ENCODE measurements at places on chromosomes 1 and 21. TPM values are rescaled to one million over a fixed set of nuclear protein-coding genes. Genes with fewer than 3 reads are reported as not detected.

NPHS2 gene
- total RNA-seq: not detected

PGLYRP3 gene
- total RNA-seq: not detected

HTR6 gene
- not detected for total RNA-seq

TPTE gene
- not detected for total RNA-seq

NHLH1 gene
- 0.22 TPM for total RNA-seq

LCE2C gene
- not detected for total RNA-seq

CENPF gene
- total RNA-seq: 213 TPM

XCL2 gene
- not detected for total RNA-seq

PLEKHN1 gene
- total RNA-seq: not detected

DMBX1 gene
- 0.06 TPM for total RNA-seq

CD48 gene
- not detected for total RNA-seq

HSPB7 gene
- total RNA-seq: not detected

KLHL21 gene
- 7.2 TPM for total RNA-seq

MAB21L3 gene
- not detected for total RNA-seq

EFNA3 gene
- total RNA-seq: 4.0 TPM

CASP9 gene
- total RNA-seq: 18.2 TPM

PKP1 gene
- total RNA-seq: 0.02 TPM

EVI5 gene
- total RNA-seq: 13.7 TPM

PDIK1L gene
- total RNA-seq: 12.0 TPM

MCOLN2 gene
- total RNA-seq: 0.59 TPM

CACNA1S gene
- total RNA-seq: 0.12 TPM

GCSAML gene
- total RNA-seq: not detected

OSCP1 gene
- total RNA-seq: 7.8 TPM

NR5A2 gene
- total RNA-seq: not detected

NUDT17 gene
- 11.9 TPM for total RNA-seq

AGO1 gene
- total RNA-seq: 33.8 TPM

PTGER3 gene
- total RNA-seq: under 0.01 TPM

PRELP gene
- 0.34 TPM for total RNA-seq
